ENCODE measurements at places on chromosomes 6 and 20.

DNA sequence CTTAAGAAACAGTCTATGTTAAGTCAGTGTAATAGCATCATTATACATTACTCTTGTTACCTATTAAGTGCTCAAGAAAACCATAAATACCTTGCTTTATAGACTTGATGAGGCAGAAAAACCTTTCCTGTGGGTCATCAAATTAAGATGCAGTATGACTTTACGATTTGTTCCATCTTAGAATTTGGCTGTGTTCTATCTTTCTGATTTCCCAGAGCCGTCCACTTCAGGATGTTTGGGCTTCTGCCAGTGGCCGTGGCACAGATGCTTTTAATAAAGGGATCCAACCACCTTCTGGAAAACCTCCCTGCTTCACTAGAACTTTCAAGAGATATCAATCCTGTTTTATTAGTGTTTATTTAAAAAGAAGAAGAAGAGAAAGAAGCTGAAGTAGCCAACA is 71.2 kb downstream of the PDE7B start:
- DNase-seq: no peak

GRCh38 chr6:45631396-45631795 is 253.7 kb upstream of the SUPT3H start:
- DNase-seq: no peak

- peak; percentile 12 for DNase-seq
Measured at GRCh38 chr6:48476257-48476656, 365.3 kb upstream of the PTCHD4 start.

- peak; percentile 29 for DNase-seq
Measured at GRCh38 chr20:50930139-50930975, 880 bp downstream of the ADNP start.

DNA sequence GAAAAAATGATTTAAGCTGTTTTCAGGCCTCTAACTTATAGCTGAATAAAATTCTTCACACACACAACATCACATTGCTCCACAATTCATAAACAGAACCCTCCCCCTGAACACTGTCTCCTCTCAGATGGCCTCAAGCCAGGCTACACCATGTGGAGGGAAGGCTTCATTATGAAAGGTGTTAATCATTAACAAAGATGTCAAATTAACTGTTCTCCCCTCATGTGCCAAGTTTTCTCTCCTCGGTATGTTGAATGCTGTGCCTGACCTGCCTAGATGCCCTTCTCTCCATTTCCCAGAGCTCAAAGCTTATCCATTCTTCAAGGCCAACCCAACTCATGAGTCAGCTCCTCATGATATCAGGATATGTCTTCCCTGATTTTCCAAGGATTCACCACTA is 210.4 kb downstream of the GMDS start:
- no peak for DNase-seq

DNA sequence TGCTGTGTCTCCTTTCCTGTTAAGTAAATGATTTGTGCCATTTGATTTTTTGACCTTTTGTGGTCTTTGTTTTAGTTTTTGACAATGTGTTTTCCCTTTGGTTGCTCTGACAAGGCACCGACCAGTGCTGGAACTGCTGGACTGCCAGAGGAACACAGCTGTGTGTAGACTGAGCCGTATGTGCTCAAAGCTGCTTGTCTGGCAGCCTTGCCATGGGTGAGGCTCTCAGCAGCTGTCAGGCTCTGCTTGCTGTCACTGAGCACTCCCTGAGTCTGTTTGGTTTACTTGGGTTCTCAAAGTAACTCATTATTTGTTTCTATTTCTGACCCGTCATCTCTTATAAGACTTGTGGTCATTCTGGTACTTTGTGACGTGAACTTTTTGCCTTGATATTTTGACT is 15.1 kb upstream of the SNRPB start:
- no peak for DNase-seq

- DNase-seq: no peak
Measured at GRCh38 chr6:16162003-16162402, 33.1 kb downstream of the MYLIP start.

GRCh38 chr6:136335736-136336363 is 46.2 kb upstream of the BCLAF1 start:
- DNase-seq: no peak

DNA sequence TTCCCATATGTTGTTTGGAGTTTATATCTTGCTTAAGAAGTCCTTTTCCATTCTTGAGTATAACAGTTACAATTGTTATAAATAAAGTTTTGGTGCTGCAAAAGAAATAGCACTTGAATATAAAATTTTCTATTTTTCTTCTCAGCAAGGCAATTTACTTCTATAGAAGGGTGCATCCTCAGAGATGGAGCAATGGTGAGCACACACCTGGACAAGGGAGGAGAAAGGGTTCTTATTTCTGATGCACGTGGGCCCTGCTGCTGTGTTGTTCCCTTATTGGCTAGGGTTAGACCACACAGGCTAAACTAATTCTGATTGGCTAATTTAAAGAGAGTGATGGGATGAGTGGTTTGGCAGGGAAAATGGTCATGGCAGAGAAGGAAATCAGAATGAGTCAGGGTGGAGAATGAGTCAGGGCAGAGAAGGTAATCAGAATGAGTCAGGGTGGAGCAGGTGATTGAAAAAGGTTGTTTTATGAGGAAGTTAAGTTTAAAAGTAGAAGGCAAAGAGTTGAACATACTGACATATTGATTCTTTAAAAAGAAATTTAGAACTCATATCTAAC is 38.0 kb downstream of the CST8 start:
- no peak for DNase-seq

DNA sequence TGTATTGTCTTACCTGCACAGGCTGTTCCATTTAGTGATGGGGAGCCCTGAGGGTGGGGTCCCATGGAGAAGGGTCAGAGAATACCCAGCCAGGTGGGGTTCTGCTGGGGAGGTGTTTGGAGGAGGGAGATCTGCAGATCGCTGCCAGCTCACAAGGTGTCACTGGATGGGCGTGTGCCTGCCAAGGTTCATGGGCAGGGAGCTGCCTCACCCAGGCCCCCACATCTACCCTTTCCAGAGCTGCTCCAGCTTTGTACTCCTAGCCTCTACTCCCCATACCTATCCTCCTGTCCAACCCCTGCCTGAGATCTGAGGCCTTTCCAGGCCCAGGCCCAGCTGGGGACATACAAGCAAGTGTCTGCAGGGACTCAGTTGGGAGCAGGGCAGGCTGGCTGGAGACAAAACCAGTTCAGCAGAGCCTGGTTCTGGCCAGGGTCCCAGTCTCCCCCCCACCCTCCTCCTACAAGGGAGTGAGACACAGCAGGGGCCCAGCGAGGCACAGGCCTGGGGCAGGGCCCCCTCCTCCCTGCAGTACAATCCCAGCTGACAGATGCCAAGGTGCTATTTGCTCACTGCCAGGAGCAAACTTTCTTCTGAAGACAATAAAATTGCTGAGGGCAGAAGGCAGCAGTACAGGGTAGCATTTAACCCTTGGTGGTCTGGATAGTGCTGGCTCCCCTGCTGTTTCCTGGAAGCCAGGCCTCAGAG is 19.7 kb downstream of the SPDEF start:
- DNase-seq: peak; percentile 70

GRCh38 chr6:82494367-82494766 is 130.8 kb downstream of the TPBG start:
- peak; percentile 5 for DNase-seq

DNA sequence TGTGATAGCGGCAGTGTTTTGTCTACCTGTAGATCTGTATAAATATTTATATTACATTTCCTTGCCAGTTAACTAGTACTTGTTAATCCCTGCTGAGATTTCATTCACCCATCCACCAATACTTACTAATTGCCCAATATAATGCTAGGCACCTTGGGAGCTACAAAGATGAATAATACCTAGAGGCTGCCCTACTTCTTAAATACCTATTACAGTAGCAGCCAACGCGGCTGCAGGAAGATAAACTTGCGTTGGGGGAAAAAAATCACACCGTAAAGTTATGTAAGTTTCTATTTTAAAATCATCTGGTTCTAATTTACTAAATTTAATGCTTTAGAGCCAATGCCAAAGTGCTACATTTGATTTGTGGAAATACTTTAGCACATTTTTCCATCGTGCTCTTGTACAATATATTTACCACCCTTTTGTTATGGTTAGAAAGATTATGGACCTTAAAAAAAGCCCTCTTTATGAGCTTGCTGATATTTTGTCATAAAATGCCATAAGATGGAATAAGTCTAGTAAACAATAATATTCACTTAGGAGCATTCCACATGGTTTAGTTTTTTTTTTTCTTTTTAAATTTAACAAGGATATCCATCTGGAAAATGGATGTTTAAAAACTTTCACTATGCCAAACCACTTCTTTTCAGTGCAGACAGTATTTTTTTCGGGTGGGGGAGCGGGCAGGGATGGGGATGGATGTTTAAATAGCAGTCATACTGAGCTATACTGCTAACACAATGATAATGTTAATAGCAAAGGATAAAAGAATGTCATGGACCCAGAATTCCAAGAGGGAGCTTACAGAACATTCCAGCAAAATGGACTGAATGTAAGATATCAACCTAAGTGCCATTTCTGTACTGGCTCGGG is 13.2 kb upstream of the NEDD9 start:
- DNase-seq: no peak

- DNase-seq: no peak
Measured at GRCh38 chr6:47792216-47792733, 10.4 kb downstream of the OPN5 start.

DNA sequence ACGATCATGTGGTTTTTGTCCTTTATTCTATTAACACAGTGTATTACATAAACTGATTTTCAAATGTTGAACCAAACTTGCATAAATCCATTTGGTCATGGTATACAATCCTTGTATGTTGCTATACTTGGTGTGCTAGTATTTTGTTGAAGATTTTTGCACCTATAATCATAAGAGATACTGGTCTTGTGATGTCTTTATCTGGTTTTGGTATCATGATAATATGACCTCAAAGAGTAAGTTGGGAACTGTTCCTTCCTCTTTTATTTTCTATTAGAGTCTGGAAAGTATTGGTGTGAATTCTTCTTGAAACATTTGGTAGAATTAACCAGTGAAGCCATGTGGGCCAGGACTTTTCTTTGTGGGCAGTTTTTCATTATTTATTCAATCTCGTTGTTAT is 65.3 kb downstream of the TRPC4AP start:
- DNase-seq: no peak

- no peak for DNase-seq
Measured at GRCh38 chr20:7355051-7355450, 585.2 kb downstream of the HAO1 start.

GRCh38 chr6:13881621-13882165 is 43.1 kb upstream of the RNF182 start:
- no peak for DNase-seq

- no peak for DNase-seq
Measured at GRCh38 chr6:43077333-43077809, 1.3 kb downstream of the PTK7 start.

- peak; percentile 52 for DNase-seq
Measured at GRCh38 chr6:26003102-26003694, 40.6 kb downstream of the TRIM38 start.

- no peak for DNase-seq
Measured at GRCh38 chr6:152184917-152185574, 377.6 kb downstream of the ESR1 start.

DNA sequence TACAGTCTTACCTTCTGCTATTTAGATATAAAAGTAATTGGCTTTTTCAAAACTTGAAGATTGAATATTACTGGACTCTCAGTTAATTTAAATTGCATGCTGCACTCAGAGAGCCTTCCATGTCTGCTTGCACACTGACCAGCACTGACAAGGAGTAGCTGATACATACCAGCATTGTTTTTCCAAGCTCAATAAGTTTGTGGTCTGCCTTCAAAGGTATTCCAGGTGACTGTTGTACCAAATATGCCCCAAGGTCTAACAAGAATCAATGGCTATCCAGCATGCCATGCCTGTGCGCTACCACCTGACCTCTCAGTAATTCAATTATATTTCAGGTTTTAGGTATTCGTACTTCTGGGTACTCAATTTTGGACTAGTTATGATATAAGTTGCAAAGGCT is 30.0 kb downstream of the BEND6 start:
- DNase-seq: no peak

GRCh38 chr6:25166955-25167748 is 112.0 kb upstream of the CARMIL1 start:
- DNase-seq: peak; percentile 78

- no peak for DNase-seq
Measured at GRCh38 chr6:154479351-154479769, 31.1 kb downstream of the CNKSR3 start.

GRCh38 chr20:23023621-23024177 is 11.4 kb upstream of the SSTR4 start:
- no peak for DNase-seq

DNA sequence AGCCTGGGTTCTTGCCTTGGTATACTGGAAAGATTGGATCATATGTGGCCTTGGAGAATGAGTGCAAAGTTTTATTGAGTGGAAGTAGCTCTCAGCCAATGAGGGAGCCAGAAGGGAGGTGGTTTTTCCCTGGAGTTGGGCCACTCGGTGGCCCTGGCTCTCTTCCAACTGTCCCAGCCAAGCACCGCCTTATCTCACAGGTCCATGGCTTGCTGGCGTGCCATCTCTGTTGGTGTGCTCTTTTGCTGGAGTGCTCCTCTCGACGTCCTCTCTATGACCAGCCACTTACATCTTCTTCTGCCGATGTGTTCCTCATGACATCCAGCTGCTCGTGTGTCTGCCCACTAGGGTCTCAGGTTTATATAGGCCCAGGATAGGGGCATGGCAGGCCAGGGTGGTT is 505.9 kb upstream of the SYNCRIP start:
- no peak for DNase-seq

GRCh38 chr20:46894971-46895905 is 595 bp downstream of the EYA2 start:
- DNase-seq: peak; percentile 8

DNA sequence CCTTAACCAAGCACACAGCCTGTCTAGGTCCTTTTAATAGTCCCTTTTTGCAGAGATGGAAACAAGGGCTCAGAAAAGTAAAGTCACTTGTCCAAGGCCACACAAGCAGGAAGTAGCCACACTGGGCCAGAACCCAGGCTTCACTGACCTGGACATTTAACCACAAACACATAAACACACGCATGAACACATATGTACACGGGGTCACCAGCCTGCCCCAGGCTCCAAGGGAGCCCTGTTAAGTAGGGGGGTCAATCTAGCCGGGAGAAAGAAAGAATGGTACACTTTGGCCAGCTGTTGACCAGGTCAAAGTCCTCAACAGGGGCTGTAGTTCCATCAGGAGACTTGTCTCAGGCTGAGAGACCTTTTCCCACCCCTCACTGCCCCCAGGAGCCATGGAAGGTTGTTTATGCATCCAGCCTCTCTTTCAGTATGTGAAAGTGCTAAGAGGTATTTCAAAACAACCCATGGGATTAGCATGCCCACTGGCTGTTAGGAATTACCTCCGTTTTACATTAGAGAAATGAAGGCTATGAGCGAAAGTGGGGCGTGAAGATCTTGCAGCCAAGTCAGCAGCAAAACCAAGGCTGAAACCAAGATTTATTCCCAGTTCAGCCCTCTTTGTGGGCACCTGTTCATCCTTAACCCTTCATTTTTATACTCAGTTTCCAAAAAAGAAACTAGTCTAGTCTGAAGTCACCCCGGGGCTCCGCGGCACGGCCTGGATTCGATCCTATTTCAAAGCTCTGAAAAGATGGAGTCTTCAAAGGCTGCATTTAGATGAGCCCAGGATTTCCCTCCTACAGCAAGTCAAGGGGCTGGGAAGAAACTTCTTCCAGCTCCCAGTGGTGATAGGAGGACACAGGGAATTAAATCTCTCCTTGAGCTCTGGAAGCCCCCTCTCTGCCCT is 9.8 kb downstream of the SDC4 start:
- no peak for DNase-seq

- no peak for DNase-seq
Measured at GRCh38 chr6:36536873-36537547, 10.3 kb downstream of the STK38 start.

All from NCI-H345 (cell line).